ENCODE measurements at places on chromosomes 1 and 21.

DNA sequence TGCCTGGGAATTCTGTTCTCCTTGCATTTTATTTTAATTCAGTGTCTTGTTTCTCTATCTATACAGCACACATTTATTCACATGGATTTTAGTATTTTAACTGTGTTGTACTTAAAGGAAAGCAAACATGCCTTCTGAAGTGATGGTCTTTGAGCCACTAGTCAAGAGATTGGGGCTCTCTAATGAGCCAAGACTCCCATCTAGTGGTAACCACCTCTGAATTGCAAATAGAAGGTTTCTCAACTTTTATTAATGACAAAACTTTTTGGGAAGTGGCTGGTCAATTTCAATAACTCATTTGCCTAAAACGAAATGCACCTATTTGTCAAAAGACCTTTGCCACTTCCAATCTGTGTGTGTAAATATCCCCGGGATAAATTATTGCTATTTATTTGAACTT lies 199.6 kb downstream of the LTN1 start:
- no peak for DNase-seq

DNA sequence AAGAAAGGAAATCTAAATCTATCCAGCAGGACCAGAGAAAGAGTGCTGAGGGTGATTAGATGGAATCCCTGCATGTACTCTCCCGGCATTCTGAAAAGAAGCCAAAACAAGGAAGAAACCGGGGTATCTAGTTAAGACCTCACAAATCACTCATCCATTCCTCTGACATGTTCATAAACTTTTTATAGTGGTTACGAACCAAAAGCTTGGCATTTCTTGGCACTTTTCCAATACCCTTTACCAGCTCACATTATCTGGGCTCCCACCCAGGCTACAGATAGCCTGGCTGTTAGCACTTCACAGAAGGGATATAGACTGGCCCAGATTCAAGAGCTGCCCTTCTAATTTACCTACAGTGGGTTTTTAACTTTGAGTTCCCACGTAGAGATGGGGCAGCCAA lies 1.8 kb upstream of the C1orf74 start:
- no peak for DNase-seq

DNA sequence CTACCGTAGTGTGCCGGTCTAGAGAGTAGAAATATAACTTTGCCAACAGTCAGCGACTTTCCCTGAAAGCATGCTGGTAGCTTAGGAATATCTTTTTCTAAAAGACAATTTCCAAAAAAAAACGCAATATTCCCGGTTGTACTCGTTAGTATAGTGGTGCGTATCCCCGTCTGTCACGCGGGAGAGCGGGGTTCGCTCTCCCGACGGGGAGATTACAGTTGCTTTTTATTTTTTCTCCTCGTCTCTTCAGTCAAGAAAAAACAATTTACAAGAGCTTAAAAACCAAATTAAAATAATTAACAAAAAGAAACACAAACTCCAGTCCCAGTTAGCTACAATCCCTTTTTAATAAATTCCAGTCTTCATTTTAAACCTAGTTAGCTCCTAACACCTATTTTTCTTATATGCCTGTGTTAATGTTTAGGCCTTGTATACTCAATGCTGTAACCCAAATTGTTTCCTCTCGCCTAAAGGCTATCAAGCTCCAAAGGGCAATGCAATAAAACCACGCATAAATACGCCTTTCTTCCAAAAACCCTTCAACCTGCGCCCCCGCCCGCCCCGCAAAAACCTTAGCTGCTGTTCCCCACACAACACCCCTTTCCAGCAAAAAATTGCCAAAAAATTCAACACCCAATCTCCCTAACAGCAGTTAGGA lies 7.8 kb downstream of the HSPA6 start:
- no peak for DNase-seq

DNA sequence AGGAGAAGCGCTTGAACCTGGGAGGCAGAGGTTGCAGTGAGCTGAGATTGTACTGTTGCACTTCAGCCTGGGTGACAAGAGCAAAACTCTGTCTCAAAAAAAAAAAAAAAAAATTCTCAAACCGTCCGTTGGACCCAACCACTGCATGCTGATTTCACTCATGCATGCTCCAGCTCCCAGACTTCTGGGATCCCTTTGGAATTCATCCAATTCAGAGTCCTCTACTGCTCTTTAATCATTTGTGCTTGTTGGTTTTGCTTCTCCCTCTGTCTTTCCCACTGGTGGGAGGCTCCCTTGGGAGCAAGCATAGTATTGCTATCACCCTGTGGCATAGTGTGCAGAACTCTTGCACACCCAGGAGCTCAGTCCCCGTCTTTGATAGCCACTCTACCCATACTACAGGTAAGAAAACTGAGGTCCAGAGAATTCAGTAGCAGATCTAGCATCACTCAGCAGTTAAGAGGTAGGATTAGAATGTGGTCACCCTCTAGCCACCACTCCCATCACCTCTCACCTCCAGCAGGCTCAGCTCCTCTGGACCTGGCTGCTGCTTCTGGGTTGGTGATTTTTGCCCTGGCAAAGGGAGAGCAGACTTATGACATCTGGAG lies 3.1 kb upstream of the LMNA start:
- no peak for DNase-seq

- no peak for DNase-seq
Measured at GRCh38 chr1:219041818-219042217, 131.9 kb upstream of the LYPLAL1 start.

DNA sequence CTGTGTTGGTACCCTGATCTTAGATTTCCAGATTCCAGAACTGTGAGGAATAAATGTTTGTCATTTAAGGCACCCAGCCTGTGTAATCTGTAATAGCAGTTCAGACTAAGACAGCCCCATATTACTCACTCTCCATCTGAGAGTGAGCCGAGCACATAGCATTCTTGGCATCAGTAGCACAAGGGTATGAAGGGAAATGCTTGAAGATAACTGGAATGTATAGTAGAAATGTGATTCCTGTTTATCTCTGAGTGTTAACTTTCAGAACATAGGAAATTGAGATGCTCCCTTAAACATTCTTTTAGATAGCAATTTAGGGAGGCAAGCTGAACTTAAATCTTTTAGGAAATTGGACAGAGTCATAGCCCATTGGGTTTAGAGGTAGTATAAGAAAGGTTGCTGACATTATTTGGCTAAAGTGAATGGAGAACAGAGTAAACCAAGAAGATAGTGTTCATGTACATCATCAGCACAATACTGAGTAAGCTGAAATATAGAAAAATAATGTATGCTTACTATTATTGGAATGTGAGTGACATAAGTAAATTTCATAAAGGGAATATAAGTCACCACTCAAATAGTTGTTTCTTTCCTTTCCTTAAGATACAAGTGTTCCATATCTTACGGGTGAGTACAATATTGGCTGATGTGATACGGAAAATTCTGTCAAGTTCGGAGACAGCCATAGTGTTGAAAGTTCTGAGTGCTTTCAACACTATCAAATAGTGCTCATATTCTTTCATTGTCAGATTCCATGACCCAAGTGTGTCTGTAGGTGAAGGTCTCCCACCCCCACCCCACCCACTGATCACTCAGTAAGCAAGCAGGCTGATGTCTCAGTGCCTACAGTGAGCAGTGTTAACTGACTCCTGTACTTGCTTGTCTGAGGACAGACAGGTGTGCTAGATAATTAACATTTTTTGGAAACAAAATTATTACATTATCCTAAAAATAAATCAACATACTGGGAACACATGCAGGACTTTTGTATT lies 73.7 kb downstream of the LRRC8D start:
- no peak for DNase-seq

DNA sequence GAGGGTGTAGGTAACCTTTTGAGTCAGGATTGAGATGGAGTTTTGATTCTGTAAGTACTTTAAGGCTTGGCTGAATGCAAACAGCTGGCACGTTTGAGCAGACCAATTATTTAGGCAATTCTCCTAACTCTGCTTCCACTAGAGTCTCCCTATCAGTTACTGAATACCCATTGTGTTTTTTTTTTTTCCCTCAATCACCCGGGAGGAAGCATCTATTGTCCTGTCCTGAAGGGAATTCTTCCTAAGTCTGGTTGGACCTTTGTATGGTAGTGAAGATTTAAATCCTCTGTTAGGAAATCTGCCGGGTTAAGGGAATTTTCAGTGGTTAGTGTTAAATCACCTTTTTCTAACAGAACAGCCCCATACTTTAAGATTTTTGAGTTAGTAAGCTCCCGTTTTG lies 571.2 kb upstream of the USP24 start:
- no peak for DNase-seq

GRCh38 chr1:219293410-219293809 lies 119.7 kb downstream of the LYPLAL1 start:
- no peak for DNase-seq

GRCh38 chr1:239896569-239896968 lies 195.1 kb upstream of the FMN2 start:
- no peak for DNase-seq

DNA sequence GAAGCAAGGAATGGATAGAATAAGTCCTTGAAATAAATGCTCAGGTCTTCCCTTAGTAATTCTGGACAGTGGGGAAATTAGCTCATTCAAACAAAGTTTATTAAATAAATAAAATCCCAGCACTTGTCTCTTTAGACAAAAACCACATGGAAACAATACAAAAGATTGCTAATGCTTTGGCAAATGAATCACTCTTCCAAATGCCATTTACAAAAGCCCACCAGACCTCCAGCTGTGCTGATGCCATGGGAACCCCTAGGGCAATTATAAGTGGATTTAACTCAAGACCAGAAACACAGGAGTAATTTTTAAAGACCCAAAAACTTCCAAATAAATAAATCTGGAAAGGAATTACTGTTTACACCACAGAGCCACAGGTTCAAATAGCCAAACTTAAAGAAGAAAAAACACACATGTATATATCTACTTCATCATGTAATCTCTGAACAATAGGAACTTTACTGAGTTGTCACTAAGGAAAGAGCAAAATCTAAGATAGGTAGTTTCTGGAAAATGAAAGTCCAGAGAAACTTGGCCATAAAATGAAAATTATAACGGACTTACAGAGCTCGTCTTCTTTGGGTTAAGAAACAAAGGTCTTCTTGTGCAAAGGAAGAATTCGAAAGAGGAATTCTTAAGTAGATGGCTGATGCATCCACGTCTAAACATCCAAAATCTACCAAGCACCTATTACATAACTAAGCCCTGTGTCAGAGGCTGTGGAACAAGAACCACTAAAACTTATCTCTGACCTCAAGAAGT lies 399.4 kb downstream of the SMYD3 start:
- DNase-seq: no peak

- DNase-seq: no peak
Measured at GRCh38 chr1:71785450-71785849, 496.9 kb downstream of the NEGR1 start.

DNA sequence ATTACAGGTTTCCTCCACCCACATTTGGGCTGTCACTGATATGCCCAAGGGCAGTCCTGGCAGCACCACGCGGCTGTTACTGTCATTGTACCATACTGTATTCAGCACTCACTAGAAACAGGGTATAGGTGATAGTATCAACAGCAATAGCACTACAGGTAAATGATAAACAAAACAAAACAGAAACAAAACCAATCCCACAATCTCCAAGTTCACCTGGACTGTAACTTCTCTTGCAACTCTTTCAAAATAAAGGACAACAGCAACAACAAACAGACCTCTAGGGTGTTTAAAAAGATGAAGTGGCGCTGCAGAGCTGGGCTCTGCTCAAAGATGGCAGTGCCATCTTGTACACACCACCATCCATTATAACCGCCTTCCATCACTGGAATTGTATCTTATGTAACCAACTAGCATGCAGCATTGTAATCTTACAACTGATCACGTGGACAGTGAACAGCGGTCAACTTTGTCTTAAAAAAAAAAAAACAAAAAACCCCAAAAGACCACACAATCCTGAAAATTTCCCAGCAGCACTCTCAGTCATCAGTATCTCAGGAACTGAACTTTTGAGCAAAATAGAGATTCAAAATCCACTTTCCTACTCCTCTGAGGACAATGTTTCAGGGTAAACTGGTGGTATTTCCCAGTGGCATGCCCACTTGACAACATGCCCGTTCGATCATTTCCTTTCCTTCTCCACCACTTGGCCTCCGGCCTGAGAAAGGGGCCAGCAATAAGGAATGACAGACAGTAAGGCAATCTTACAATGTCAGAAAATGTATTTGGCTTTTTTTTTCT lies 3.8 kb downstream of the IRF2BP2 start:
- no peak for DNase-seq

DNA sequence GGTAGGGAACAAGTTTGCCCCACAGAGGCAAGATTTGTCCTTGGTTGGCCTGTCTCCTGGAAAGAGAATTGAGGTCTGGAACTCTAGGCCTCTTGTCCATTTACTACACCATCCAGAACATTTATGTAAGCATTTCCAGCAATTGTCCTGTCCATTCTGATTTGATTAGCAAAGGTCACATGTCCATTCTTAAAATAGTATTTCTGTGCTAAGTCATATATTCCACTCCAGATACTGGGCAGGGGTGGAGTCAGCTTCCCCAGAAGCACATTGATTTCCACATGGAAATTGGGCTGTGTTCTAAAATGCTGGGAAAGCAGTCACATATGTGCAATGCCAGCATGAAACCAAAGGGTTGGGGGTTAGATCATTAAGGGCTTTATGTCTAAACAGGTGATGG lies 21.5 kb upstream of the FMN2 start:
- DNase-seq: no peak

DNA sequence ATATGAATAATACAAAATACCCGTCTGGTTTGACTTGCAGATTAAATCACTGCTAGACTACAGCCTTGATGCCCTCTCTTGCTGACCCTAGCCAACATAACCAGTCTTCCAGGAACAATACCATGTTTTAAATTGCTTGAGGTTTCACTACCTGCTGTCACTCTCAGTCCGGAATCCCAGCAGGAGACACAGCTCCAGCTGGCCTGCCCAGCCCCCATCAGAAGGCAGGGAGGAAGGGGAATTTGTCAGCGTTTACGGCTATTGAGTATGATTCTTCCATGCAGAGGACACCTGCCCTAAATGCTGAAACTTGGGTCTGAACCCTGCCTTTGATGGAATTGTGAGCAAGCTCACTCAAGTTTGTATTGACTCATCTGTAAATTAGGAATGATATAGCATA lies 33.0 kb downstream of the ZNF496 start:
- no peak for DNase-seq

DNA sequence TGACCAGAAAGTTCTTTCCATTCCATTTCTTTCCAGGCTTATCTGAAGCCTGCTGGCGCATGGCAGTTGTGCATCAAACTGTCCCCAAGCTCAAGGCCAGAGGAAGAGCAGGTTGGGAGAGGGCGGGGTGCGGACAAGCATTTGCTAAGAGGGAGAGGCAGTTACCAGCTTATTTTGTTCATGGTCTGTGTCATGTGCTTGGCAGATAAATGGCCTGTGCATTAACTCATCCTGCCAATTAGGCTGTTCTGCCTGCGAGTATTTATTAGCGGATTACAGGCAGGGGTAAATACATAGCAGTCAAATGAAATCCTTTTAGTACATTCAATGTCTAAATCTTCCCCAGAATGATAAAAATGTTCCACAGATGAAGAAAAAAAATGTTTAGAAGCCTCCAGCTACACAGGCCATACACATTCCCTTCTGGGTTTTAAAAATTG lies 48.9 kb upstream of the B3GALNT2 start:
- DNase-seq: no peak

- DNase-seq: no peak
Measured at GRCh38 chr1:118201524-118201923, 16.5 kb upstream of the SPAG17 start.

GRCh38 chr1:100461222-100461621 lies 76.7 kb upstream of the GPR88 start:
- DNase-seq: no peak

GRCh38 chr1:156676114-156676819 lies 940 bp downstream of the NES start:
- no peak for DNase-seq
